Ascending aorta (tissue), 2 donors: ENCODE measurements at places on chromosomes 5 and 9.

DNA sequence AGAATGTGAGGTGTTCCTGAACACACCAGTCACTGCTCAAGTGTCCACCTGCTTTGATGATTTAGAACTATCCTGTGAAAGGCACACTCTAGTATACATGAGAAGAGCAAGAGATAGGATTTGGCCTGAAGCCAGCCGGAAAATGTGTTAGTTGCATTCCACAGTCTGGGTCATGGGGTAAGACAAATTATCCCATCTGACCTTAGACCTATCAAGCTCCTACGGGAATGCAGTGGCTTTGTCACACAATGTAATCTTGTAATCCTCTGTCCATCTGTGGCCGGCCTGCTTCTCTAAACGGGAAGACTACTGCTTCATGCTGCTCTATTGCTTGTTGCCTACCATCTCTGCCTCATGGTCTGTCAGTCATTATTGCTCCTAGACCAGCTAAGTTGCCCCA lies 92.4 kb upstream of the PRRC1 start:
- DNase-seq: no peak

DNA sequence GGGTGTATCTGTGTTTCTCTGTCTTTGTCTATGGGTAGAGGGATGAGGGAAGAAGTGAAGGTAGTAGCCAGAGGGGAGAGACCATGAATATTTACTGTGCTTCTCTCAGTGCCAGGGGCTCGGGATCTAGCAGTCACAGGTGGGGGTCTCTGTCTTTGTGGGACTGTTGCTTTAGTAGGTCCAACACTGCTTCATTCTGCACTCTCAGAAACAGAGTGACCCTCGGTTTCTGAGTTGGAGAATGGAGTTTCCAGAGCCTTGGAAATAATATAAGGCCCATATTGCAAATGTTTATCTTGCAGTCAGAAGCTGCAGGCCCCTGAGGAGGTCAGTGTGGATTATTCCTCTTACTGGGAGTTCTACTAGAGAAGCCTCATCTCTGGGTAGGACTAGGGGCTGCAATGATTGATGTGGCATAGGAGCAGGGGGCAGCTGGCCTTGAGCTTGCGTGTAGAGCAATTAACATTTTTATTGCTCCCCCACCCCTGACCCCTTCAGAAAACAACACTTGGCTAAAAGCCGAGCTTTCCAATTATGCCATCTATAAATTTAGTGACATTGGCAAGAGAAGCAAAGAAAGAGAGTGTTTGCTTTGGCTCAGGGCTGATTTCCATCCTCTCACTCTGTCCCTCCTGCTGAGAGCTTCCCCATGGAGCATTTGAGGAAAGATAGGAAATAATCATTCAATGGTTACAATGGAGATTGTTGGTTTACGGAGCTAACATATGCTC lies 55.0 kb upstream of the TRPC7 start:
- DNase-seq: no peak

DNA sequence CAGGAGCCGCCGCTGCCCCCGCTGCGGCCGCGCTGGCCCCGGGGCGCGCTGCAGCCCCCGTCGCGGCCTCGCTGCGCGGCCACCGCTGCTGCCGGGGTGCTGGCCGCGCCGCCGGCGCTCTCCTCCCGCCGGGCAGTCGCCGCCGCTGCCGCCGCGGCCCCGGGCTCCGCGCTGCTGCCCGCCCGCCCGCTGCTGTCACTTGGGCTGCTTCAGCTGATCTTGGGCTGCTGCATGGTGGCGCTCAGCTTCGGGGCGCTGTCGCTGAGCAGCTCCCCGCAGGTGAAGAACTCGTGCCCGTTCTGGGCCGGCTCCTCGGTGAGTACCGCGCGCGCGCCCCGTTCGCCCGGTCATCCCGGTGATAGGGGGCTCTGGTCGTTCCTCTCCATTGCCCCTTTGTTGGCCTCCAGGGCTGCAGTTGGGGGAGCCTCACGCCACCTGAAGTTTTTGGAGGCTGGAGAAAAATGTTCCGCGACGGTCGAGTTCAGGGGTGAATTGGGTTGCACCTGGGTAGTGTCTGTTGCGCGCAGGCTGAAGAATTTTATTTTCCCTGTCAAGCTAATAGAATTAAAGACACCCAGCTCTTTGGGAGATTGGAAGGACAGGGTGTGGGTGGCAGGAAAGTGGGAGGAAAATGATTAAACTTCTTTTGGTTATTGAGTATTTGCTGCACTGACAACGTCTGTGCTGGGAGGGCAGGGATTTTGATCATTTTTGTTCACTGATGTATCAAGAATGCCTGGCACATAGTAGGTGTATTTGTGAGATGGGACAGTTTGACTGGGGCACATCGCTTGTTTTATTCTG lies 596 bp downstream of the ENTREP1 start:
- no peak for DNase-seq

GRCh38 chr5:90055831-90056328 lies 353.7 kb downstream of the CETN3 start:
- no peak for DNase-seq

DNA sequence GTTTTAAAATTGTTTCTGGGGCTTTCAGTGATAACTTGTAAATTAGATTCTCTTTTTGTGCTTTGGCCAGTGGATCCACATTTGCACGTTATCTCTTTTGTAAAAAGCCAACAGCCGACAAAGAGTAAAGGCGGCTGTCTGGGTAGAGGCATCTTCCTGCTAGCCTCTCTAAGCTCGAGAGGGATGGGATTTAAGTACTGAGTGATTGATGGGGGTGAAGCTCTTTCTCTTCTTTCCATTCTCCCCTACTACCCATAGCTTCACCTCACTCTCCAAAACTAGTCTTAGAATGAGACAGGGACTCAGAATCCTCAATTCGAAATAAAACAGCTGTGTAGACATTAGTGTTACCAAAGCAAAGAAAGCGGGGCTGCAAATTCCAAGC lies 3.4 kb downstream of the PBX3 start:
- no peak for DNase-seq

- DNase-seq: no peak
These were observed 111.1 kb downstream of the SGCD start for GRCh38 chr5:156438076-156438475.

DNA sequence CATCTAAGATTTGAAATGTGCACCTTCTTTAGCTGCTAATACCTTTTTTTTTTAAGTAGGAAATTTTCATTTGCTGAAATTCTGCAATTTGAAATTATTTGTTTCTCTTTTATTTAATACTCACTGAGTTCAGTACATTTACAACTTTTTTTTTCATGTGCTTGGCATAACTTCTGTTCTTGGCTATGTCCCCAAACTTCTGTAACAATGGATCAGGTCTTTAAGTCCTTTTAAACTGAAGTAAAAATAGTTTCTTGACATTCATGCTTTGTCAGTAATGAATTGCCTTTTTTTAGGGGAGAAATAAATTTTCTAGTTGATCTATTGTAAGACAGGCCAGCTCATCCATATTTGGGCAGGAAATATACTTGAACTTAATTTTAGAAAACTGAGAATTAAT lies 41.5 kb downstream of the EDIL3 start:
- no peak for DNase-seq

DNA sequence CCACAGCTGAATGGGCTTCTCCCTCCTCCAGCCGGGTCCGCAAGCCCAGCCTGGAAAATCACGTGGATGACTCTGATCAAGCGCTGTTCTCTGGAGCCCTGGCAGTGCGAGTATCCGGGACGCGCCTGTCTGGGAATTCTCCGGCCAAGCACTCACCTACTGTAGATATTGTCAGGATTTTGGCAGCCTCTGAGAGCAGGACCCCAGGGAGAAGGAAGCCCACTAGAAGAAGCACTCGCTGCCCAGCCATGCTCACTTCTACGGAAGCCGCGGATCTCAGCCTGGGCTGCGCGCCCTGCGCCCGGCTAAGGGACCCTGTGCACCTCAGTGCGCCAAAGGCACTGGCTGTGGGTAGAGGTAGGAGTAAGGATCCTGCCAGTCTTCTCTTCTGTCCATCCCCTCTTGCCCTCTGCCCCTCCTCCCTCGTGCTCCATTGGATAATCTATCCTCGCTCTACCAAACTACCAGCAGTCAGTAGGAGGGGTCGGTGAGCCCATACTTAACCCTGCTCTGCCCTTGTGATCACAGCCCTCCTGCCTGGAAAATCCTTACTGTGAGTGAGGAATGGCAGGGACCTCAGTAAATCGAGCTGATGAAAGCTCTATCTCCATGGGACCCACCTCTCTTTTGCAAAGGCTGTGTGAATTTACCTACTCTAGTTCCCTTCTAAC lies at the start of gene UGT3A2:
UGT3A2 (minus strand) TSS at position 343 of the 671 bp plus-strand sequence; CDS start at position 250, 93 bp downstream.
- no peak for DNase-seq

DNA sequence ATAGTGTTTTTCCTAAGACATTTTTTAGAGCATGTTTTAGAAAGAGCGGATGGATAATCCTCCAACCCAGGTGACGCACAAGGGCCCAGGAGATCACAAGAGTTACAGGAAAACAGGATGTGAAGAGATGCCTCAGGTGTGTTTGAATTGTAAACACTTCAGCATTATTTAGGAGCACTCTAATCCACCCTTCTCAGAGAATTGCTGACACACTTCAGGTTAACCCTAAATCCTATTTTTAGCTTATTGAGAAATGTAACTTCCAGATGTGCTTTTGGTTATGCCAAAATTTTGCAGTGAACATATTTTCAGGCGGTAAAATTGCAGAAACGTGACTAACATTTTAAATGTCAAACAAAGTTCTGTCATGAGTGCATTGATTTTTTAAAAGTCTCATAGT lies 755.4 kb upstream of the CTNND2 start:
- DNase-seq: no peak

DNA sequence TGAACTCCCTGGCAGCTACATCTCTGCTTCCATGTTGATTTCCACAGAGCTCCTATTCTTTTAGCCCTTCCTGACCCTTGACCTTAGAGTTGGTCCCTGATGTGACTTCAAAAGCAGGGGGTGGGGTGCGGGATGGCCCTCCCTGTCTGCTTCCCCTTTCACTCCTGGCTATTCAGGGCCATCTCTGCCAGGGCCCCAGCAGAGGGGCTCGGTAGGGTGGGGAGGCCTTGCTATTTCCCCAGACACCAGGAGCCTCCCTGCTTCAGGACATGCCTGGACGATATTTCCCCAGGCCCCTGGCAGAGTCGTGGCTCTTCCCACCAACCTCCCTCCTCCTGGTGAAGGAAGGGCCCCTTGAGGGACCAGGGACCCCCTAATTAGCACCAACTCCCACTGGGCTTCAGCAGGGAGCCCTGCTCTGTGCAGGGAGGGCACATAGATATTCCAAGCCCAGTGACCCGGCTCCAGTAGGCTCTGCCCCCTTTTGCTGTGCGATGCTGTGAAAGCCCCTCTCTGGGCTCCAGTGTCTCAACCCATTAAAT lies 17.3 kb downstream of the CORO2A start:
- DNase-seq: no peak

DNA sequence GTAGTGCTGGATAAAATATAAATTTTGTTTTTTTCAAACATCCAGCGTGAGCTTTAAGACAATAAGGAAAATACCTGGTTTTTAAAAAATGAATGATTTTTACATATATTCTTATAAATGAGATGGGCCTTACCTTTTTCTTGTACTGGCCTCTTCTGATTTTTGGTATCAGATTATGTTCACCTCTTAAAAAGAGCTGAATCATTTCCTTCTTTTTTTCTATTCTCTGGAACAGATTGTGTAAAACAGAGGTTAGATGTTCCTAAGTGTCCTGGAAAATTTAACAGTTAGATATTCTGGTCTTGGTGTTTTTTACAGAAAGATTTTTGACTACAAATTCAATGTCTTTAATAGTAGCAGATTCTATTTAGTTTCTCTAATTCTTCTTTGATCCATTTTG lies 74.6 kb downstream of the NDUFAF2 start:
- DNase-seq: no peak

DNA sequence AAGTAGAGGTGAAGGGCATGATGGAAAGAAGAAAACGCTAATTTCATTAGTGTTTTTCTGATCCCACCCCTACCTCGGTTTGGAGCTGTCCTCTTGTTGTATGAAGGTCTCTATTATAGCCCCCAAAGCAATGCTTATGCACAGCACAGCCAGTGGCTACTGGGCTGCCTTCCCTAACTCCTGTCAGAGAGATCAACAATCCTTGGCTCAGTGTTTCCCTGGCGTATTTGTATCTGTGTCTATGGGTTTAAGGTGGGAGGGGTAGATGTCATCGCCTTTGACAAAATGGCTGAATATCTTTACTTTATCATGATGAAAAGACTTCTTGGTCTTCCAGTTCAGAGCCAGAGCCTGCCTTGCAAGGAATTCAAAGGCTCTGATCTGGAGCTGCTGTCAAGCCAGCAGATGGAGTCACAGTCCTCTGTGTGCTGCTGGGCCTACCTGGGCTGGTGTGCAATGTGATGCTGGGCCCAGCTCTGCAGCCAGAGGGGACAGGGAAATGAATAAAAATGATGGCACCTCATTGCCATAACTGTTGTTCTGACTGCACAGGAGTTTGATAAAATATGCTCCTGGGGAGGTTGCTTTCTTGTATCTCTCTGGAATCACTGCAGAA lies 20.1 kb upstream of the HSPA9 start:
- no peak for DNase-seq

DNA sequence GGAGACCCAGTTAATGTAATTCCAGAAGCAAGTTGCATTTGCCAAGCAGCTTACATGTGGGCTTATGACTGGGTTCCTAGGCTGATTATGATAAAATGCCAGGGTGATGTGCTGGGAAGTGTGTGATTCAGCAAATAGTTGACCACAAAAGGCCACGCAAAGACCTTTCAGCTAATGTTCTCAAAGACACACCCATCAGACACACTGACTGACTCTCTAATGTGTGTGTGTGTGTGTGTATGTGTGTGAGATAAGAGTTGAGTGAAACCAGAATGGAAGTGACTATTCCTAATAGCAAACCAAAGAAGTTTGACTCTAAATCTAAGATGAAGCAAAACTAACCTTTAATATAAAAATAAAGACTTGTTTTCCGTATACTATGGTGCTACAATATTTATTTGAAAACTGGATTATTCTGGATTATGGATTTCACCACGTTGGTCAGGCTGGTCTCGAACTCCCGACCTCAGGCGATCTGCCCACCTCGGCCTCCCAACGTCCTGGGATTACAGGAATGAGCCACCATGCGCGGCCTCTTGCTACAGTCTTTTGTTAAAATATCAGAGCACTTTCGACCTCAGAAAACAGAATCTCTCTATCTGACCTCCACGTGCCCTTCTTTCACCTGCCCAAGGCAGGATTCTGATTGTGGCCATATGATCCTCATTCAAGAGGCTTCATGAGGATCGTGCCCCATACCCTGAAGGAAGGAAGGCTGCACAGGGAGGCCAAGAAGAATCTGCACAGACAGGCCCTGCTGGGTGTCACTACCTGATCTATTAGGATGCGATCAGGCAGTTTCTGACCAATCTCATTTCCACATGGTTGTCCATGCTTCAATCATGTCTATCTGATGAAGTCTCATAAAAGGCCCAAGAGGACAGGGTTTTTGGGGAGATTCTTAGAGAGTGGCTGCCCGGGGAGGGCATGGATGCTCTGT lies 75.6 kb downstream of the USP20 start:
- DNase-seq: no peak

- no peak for DNase-seq
These were observed 107.9 kb upstream of the SELENOP start for GRCh38 chr5:42919600-42919999.

- no peak for DNase-seq
These were observed 573 bp upstream of the SPATA24 start for GRCh38 chr5:139404484-139404840.

DNA sequence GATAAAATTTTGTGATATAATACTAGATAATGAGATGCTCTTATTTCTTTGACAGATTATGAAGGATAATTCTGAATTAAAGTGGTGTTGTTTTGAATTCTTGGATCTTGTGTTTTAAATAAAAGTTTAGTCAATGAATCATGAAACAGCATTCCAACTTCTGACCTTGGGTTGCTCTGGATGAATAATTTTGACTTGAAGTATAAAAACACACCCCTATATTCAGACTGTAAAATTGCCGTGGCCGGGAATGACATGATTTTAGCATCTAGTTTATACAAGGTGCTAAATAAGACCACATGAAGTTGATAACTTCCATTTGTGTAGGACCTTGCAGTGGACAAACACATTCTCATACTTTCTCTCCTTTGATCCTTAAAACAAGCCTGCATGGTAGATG lies 67.2 kb upstream of the DAP start:
- DNase-seq: no peak
